ENCODE measurements at places on chromosomes 11 and 22.
A peak's percentile ranks its signal among the peaks of the same experiment; 100 is the strongest.

DNA sequence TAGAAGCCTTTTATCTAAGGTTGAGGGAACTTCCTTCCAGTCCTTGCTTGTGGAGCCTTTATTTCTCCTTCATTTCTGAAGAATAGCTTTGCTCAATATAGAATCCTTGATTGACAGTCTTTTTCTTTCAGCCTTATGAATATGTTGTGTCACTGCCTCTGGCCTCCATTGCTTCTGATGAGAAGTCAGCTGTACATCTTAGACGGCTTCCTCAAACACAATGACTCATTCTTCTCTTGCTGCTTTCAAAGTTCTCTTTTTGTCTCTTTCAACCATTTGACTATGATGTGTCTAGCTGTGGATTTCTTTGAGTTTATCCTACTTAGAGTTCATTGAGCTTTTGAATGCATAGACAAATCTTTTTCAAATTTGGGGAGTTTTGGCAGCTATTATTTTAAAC lies 893.2 kb downstream of the BRD1 start:
- no peak for DNase-seq

GRCh38 chr11:116499396-116500003 lies 273.3 kb downstream of the BUD13 start:
- peak; percentile 48 for DNase-seq

DNA sequence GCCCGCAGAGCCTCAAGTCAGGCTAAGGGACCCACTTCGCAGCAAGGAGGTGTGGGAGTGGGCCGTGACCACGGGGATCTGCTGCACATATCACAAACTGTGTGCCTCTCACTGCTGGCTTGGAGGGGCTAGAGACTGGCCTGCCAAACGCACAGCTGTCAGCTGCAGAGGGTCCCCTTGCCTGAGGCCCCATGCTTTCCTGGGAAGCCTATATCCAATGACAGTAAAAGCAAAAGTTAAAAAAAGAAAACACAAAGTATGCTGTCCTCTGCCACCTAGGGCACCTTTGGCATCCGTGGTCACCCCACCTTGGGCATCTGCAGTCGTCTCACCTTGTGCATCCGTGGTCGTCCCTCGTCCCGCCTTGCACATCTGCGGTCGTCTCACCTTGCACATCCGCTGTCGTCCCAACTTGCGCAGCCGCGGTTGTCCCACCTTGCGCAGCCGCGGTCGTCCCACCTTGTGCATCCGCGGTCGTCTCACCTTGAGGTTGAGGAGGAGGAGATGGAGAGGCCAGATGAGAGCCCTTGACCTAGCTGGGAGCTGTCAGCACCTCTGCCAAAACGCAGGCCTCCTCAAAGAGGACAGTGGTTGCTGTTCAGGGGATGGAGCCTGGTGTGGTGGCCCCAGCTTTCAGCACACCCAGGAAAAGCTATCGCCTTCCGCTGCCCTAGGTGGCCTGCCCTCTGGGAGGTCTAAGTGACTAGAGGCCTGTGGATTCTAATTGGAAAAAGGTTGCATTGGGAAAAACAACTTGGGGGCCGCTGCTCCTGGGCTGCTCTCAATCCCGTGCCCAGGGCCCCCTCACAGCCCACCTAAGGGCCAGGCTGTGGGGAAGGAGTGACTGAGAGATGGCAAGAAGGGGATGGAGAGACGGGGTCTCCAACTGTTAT lies 90.5 kb downstream of the MYEOV start:
- DNase-seq = no peak

GRCh38 chr11:76947800-76948199 lies 86.4 kb upstream of the B3GNT6 start:
- DNase-seq = no peak

- no peak for DNase-seq
Observed at GRCh38 chr22:44755956-44756361, 3.6 kb downstream of the ARHGAP8 start.

DNA sequence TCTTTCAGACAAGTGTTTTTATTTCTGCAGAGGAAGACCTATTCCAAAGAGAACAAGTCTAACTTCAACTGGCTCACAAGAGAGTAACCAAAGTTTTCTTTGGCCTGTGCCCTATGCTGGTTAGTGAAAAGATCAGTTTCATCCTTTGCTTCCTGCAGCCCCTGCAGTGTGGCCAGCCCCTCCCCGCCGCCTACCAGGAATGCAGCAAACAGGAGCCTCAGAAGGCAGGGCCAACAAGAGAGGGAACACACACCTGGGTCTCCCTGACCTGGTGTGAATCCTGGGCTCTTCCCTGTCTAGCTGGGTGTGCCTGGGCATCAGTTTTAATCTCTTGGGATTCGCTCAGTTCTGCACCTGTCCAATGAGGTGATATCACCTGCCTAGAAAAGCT lies 21.5 kb upstream of the SCARF2 start:
- DNase-seq = no peak

- DNase-seq = no peak
Observed at GRCh38 chr11:128342511-128343134, 244.7 kb downstream of the ETS1 start.

- peak; percentile 62 for DNase-seq
Observed at GRCh38 chr11:45982656-45983470, 60.4 kb downstream of the LARGE2 start.

DNA sequence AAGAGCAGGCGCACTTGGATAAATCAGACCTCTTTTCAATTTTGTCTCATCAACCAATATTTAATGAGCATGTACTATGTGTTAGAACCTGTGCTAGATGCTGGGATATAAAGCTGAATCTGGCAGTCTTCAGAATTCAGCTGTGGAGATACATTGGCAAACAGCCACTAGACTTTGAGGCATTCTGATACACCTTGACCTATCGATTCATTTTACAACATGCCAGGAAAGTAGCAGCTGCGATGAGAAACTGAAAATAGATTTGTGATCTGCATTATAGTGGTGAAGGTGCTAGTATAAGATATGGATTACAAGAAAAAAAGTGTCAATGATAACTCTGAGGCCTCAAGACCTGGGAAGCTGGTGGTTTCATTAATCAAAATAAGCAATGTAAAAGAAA lies 1338.1 kb upstream of the TENM4 start:
- DNase-seq = no peak

- DNase-seq = peak; percentile 61
Observed at GRCh38 chr11:33479231-33479630, 221.4 kb downstream of the C11orf91 start.

DNA sequence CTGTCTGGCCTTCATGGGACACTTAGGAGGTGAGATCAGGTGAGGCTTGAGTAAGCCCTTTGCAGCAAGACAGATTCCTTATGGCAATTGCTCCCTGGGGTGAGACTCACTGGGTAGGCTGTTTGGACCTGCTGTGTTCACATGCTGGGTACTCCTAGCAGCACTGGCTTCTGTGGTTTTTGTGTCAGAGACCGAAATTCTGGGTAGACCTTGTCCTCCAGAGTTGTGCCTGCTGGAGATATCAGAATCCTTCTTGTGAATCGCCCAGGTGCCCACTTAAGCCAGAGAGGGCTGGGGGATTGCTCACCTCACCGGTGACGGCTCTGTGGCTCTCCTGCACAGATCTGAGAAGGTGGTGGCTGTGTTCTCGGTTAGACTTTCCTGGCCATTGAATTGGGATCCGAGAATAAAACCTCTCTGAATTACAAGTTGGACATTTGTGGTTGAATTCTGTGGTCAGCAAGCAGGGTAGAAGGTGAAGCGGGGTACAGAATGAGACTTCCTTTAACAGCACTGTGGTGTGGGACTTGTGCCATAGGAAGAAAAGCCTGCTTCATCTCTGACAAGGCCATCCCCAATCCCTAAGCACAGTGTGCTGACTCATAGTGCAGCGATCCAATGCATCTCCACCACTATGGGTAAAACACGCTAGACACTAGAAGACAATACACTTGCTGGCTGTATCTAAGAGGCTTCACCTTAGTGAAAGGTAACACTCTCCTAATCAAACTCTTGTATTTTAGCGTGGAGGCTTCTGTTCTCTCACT lies 52.5 kb upstream of the TTC12 start:
- DNase-seq = no peak

- no peak for DNase-seq
Observed at GRCh38 chr22:36335621-36336020, 52.1 kb downstream of the MYH9 start.

GRCh38 chr11:86063536-86063935 lies 5.3 kb downstream of the PICALM start:
- DNase-seq = no peak

GRCh38 chr11:110428040-110428439 lies 1.7 kb upstream of the FDX1 start:
- no peak for DNase-seq

DNA sequence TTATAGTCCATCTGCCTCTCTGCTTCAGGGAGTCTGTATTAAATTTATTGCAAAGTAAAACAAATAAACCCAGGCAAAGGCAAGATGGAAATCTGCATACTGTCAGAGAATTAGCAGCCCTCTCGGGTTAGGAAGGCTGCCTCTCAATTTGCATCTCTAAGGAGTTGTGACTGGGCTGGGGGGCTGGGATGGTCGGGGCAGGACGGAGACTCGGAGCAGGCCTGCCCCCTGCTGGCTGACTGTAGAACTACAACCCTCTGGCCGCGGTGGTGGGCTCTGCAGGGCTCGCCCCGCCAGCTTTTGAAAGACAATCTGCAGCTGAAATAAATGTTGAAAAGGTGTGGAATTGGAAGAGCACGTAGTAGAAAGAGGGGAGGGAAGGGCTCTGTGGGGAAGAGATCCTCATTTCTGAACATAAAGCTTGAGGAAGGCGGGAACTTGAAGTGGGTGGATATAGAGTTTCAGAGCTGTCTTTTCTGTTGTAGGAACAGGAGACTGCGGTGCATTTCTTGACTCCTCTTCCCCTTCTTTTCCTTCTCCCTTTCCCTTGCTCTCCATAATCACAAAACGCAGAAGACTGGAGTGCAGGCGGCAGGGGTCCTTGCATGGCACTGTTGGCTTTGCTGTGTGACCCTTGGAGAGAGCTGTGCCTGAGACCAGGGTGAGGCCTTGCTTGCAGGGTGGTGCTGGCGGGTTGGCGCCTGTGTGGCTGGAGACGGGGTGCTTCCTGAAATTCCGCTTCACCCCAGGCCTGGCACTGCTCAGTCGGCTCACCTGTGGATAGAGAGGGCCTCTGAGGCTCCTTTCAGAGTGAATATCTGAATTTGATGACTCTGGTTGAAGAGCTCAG lies 22.6 kb upstream of the PKNOX2 start:
- DNase-seq = no peak
